Suprapubic skin (tissue), 4 donors: ENCODE measurements at places on chromosomes 13 and 19. TPM values are rescaled to one million over a fixed set of nuclear protein-coding genes. Genes with fewer than 3 reads are reported as not detected.

DNA sequence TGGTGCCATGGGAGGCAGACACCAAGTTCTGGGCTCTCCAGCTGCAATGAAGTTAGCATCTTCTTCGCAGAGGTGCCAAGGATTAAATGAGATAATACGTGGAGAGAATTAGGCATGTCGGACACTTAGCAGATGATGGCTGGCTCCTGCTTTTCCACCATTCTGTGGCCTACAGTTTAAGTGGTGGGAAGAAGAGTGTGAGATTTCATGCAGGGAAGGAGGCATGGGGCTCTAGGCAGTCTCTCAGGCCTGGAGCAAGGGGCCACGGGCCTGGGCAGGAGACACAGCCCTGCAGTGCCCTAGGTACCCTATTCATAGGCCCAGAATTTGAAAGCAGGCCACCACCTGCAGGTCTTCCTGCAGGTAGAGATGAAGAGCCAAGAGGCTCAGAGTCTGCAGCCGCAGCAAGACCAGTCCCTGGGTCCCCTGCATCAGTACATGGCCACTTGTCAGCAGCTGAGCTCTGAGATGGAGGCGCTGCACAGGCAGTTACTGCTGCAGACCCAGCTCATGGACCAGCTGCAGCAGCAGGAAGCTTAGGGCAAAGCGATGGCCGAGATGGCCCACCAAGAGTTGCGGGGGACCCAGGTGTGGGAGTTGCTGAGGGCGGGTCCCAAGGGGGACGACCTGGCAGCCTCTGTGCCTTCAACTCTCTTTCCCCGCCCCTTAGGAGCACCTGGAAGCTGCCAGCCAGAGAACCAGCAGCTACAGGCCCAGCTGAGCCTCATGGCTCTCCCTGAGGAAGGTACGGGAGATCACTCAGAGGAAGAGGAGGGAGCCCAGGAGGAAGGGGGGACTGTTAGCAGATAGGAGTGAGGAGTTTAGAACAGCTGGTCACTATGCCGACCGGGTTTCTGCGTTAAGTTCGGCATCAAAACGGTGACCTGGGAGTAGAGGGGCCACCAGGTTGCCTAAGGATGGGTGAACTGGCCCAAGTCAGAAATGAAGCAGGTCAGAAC is 33.2 kb upstream of the ZNF492 start:
- DNase-seq: no peak

DNA sequence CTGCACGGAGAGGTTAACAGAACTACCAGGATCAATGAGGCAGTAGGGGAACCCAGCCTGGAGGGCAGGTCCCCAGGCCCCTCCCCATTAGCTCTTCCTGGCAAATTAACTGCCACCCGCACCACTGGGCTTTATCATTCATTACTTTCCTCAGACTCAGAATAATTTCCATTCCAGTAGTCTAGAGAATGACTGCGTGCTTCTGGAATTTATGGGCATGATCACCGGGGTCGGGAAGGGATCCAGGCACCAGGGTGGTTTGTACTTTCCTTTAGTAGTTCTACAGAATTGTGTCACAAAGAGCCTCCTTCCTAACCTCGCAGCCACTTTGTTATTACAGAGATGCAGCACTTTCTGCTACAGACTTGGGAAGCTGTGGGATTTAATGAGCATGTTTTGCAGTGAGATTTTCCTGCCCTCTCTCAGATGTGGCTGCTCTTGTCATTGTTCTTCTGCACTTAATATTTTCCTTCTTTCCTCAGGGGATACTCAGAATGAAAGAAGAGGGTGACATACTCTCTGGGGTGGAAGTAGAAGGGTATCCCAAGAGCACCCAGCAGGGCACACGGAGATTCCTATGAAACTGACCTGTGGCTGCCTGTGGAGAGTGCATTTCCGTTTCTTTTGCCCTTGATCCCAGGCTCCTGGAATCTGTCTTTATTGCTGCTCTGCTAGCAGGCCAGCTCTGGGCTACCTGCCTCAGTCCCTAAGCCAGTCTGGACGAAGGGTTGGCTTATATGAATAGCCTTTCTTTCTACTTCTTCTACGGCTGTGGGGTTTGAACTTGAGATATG is 285.0 kb upstream of the SLC10A2 start:
- no peak for DNase-seq

GRCh38 chr13:81577601-81578195 is 1236.8 kb upstream of the SPRY2 start:
- no peak for DNase-seq

DNA sequence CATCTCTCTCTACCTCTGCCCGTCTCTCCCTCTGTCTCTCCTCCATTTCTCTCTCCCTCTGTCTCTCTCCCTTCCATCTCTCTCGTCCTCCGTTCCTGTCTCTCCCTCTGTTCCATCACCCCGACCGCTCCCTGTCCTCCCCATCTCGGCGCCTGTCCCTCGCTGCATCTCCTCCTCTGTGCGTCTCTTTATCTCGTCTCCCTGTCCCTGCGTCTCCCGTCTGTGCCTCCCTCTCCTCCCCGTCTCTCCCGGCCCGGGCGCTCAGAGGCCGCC is 4.6 kb downstream of the GRIN2D start:
- no peak for DNase-seq

- no peak for DNase-seq
Measured at GRCh38 chr13:112112534-112113276, 45.8 kb downstream of the SOX1 start.

DNA sequence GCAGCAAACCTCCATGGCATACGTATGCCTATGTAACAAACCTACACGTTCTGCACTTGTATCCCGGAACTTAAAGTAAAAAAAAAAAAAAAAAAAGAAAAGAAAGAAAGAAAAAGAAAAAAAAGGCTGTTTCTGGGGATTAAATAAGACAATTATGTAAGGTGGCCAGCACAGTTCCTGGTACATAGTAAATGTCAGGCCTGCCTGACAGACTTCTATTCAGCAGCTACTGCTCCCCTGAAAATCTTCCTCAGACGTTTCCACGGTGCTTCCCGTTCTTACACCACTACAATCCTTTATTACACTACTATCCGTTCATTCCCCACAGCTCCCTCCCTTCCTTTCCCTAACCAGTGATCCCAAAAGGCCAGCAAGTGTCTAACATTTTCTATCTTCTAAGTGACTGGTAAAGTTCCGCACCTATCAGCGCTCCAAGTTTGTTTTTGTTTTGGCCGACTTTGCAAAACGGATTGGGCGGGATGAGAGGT is 636 bp upstream of the RB1 start:
- no peak for DNase-seq

GRCh38 chr13:113437408-113438010 is 15.8 kb downstream of the ADPRHL1 start:
- DNase-seq: no peak

DNA sequence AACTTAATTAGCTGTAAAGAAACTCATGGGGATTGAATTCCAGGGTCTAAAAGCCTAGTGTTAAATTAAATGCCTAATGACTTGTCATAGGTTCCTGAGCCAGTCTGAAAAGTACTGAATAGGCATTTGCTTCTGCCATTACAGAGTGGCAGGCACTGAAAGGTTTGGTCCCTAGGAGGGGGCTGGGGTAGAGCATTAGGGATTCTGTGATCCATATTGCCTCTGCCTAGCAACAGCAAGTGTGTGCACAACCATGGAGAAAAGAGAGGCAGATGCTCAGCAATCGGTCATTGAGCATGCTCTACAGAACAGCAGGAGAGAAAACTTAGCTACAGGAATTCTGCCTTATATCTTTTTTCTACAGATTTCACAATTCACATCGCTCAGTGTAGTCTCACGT is 133.5 kb downstream of the TRPC4 start:
- DNase-seq: no peak

DNA sequence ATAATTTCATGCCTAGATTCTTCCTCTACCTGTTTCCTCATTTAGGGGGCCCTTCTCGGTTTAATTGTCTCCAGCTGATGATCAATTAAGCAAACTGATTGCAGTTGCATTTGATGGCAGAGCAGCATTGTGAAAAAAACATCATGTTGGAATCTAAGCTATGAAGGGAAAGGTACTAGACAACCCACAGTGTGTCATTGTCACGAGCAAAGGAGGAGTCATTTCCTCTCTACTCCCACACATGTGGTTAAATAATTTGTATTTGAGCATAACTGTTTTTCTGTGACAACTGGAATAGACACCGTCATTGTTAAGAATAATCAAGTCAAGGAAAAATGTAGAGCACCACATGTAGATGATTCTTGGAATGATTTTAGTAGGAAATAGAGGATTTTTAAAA is 240.3 kb downstream of the DCT start:
- no peak for DNase-seq

- DNase-seq: peak; percentile 67
Measured at GRCh38 chr19:52270266-52270885, 989 bp downstream of the ZNF766 start.

- no peak for DNase-seq
Measured at GRCh38 chr19:39533003-39533512, 406 bp upstream of the EID2B start.

DNA sequence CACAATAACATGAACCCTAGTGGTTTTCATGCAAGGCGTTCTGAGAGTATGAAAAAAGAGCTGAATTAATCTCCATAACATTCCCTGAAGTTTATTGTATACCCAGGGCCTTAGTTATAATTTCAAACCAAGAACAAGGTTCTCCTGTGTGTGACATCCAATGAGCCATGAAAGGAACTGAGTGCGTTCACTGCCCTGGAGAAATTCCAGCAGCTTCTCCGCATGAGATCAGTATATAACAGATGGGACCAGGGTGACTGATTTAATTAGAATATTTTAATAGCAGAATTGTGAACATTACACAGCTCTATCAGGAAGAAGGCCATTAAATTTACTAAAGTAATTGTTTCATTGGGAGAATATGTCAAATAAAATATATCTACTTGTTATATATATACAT is 1190.5 kb upstream of the SLC10A2 start:
- DNase-seq: no peak

- no peak for DNase-seq
Measured at GRCh38 chr19:19602136-19602712, 16.3 kb downstream of the PBX4 start.

- DNase-seq: peak; percentile 81
Measured at GRCh38 chr19:13012690-13013608, 17.7 kb downstream of the NFIX start.

DNA sequence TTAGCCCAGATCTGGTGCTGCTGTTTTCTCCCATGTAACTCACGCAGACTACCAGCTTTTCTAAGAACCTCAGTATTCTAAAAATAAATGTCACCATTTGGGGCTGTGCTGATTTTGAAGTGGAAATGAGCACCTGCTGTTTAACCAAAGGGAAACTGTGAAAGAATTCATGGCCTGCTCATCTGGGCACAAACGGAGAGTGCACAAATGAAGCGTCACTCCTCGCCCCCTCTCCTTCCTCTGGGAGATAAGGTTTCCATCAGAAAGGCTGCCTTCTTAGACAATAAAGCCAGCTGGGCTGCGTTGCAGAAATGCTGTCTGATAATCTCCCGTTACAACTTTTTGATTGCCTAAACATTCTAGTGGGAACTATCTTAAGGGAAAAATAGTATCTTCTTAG is 73.7 kb upstream of the SLC15A1 start:
- DNase-seq: no peak

DNA sequence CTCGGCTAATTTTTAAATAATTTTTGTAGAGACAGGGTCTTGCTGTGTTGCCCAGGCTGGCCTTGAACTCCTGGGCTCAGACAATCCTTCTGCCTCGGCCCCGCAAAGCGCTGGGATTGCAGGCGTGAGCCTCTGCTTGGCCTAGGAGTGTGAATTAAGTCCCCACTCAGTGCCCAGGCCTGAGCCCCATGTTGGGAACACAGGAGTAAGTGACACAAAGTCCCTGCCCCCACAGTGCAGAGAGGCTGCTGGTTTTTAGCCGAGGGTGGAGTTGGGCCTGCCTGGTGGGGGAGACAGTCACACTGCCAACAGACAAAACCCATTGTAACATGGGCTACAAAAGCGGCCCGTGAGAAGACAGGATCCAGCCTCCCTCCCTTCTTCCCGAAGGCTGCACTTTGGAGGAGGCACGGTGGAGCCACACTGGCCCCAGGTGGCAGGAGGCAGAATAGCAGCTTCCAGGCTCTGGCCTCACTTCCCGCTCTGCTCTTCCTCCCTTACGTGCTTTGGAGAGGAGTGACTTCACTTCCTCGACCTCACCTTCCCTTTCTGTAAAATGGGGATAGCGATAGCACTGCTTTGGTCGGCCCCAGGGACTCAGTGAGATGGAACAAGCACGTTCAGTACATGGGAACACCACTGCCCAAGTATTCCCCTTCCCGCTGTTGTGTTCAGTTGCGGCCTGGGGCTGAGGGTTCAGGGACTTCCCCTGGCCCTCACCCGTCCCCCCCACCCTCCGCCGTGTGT is 15.2 kb upstream of the EHD2 start:
- DNase-seq: no peak

DNA sequence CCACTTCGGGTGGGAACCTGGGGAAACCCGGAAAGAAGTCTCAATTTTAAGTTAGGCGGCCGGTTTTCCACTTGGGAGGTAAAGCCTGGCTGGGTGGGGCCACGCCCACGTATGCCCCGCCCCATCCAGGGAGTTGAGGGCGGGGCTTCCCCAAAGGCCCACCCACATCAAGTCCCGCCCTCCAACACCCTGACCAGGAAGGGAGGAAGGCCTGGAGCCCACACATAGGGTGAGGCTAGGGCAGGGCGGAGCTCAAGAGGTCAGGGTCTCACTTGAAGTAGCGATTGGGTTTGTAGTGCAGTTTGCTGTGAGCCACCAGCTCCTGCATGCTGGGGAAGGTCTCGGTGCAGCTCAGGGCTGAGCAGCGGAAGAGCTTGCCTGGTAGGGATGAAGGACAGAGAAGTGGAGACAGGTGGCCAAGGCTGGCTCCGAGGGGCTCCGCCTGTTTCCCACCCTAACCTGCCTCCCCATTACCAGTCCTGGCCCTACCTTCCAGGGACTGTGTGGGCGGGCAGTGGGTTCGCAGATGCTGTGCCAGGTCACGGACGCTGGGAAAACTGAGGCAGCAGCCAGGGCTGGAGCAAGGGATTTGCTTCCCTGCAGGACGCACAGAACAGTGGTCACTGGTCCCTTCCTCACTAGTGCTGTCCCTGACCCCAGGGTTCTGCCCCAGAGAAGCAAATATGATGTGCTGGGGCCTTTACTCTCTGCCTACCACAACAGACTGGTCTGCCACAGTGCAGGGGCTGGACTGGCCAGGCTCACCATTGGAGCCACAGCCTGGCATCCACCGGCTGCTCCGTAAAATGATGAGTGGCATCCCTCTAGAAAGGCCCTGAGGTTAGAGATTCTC is 1.6 kb downstream of the ZNF414 start:
- DNase-seq: no peak

GRCh38 chr13:26508885-26509284 is 48.6 kb upstream of the WASF3 start:
- peak; percentile 92 for DNase-seq

CCDC194 gene
- total RNA-seq: not detected

CAPN12 gene
- 19.8 TPM for total RNA-seq

LYPD3 gene
- total RNA-seq: 368 TPM
